ENCODE measurements at places on chromosomes 3 and 15.

DNA sequence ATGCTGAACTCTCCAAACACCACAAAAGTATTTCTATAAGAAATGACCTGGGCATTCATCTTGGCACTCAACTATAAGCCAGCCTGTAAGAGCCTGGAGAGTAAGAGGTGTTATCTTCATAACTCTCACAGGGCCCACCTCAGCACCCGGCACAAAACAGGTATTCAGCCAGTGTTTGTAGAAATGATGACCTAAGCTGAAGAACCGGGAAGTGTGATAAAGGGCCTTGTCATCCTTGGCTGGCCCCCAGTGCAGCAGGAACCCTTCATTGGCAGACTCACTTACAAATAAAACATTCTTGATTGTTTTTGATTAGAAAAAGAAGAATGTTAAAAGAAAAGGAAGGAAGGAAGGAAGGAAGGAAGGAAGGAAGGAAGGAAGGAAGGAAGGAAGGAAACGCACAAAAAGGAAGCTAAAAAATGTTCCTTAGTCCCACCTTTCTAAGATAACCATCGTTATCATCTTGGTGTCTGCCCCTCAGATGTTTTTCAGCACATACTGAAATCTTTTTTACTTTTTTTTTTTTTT lies 52.1 kb downstream of the DAPK2 start:
- DNase-seq: no peak

DNA sequence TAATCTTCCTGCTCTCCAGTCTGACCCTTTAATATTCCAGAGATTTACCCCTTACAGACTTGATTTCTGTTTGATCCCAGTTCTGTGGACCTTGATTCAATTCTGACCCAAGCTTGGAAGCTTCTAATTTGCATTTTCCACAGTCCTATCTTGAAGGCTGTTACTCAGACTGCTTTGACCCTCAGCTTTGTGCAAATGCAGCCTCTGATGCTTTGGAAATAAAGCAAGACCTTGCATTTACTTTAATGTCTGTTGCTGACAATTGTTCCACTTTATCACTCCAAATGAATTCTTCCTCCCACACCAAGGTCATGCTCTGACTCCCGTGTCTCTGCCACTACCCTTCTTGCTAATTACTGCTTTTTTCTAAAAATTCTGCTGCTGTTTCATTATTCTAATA lies 886.0 kb downstream of the TUSC7 start:
- DNase-seq: no peak

- DNase-seq: no peak
Measured at GRCh38 chr3:33803894-33804526, 5.6 kb downstream of the PDCD6IP start.

- no peak for DNase-seq
Measured at GRCh38 chr3:8610951-8611350, 33.6 kb downstream of the SSUH2 start.

GRCh38 chr3:106120356-106120755 lies 251.5 kb upstream of the CBLB start:
- DNase-seq: no peak

- DNase-seq: no peak
Measured at GRCh38 chr15:91422797-91423196, 322.7 kb downstream of the SV2B start.

GRCh38 chr15:36544518-36545466 lies 34.6 kb upstream of the CDIN1 start:
- no peak for DNase-seq

DNA sequence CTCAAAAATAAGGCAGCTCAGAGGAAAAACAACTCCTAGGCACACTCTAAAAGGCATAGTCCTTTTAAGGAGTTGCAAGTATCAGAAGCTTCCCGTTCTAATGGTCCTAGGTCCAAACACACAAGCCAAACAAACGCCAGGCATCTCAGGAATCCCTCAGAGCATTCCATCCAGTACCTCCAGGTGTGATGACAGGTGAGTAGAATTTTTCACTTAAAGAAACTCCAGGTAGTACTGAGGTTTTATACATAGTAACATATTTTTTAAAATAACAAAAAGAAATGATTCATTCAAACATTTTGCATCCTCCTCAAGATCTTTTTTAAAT lies 1092.3 kb downstream of the TUSC7 start:
- DNase-seq: no peak

DNA sequence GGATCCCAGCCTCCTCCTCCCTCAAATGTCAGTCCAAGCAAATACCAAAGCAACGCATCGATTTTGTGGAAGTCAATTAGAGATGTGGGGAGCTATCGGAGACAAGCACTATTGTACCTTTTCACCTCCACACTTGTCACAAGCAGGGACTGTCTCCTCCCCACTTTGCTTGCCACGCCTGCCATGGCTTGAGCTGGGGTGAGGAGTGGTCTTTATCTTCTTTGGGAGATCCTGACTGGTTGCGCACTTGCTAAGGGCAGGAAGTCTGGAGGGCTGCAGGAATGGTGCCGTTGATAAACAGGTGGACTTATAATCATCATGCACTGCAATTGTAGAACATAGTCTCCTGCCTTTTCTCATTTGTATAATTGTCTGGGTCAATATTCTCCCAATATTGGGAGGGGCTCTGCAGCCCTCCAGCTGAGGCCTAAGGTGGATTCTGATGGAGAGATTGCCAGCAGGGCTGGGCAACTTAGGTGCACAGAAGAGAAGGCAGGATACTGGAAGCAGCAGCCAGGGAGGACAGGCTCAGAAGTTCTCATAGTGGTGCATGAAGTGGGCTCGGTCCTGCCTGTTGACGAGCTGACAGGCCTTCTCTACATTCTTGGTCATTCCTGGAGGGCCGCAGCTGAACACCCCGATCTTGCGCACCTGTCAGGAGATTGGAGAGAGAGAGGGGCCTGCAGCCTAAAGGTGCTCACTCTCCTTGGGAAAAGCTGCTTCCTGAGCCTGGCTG lies 20.2 kb downstream of the DUOX2 start:
- DNase-seq: no peak

All from hematopoietic multipotent progenitor cell treated with erythropoietin and hydrocortisone succinate and interleukin-3 and kit ligand, for 8 days (in vitro differentiated cells).